ENCODE measurements at places on chromosomes 4 and X.

- DNase-seq = no peak
These were observed 50.8 kb upstream of the TXK start for GRCh38 chr4:48184882-48185281.

DNA sequence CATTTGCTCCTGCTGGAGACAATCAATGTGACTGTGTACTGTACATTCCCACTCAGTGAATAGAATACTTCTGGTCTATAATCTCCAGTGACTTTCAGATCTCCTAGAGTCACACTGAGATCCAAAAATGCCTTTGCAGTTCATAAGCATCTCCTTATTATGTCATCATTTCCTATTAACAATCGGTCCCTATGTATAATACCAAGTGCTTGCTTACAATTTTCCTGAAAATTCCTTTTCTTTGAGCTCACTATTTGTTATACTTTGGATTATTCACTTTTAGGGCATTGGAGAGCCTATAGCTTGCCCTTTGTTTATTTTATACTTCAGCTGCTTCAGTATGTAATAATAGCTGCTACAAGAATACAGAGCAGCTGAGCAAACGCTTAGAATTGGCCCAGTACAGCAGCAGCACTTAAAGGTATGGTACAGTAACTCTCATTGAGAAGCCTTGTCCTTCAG, 313.0 kb downstream of the DCTD start:
- no peak for DNase-seq

DNA sequence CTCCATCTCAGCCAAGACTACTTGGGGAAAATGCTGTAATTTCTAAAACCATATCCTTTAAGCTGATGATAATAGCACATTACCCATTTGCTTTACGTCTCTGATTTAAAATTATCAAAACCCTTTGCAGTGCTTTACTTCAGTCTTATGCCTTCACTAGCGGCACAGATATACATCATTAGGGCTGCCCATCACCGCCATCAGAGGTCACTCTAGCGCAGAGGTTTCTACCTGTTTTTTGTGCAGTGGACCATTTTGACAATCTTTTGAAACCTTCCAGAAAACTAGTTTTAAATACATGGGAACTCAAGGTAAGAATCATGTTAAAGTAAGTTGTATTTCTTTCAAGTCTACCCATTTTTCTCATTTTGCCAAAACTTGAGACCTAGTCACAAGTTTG, 592.5 kb downstream of the PPARGC1A start:
- no peak for DNase-seq

GRCh38 chr4:17142232-17142711, 243.8 kb upstream of the LDB2 start:
- no peak for DNase-seq

DNA sequence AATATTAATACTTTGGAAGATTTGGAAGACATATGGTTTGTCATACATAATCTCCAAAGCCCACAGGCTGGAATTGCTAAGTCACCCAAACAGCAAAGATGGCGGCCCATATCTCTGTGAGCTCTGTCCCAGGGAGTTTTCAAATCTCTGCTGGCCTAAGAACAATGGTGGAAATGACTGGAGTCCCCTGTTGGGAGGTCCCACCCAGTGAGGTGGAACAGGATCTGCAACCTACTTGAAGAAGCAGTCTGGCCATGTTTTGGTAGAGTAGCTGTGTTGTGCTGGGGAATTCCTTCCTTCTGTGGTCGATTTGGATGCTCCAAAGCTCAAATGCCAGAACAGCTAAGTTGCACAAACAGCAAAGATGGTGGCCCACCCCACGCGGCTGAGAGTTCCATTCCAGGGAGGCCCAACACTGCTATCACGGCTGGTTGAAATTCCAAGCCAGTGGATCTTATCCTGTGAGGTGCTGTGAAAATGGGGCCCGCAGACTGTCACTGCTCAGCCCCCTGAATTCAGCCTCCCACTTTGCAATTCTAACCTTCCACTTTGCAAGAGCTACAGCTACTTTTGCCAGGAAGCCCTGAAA, 3.2 kb upstream of the UGT2B7 start:
- no peak for DNase-seq

- no peak for DNase-seq
These were observed 28.0 kb downstream of the APELA start for GRCh38 chr4:164904941-164905340.

GRCh38 chrX:18674417-18674787, 2.5 kb upstream of the RS1 start:
- DNase-seq = no peak

Data from keratinocyte (primary cell).